Immature natural killer cell (primary cell): ENCODE measurements at places on chromosomes 1 and 21.

DNA sequence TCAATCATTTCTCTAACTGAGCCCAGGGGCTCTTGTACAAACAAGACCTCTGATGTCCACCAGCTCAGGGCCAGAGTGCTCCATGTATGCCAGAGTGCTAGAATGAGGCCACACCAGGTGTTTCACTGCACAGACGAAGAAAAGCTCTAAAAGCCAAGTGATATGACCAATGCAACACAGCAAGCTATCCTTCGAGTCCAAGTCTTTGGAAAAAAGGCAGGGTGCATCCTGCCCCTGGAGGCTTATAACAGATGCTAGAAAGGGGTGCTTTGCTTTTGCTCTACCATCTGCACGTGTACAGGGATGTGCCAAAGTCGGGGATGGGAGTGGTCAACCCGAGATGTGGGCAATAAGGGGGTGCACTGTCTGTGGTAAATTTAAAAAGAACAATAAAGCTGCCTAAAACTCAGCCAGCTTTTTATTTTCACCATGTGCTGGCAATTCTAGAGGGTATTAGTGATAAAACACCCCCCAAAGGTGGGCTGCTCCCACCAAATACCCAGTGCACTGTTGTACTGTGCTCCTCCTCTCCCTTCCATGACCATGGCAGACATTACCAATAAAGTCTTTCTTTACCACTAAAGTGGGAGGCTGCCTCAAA is 32.1 kb downstream of the SMIM12 start:
- no peak for DNase-seq

- DNase-seq = no peak
Measured at GRCh38 chr1:229027158-229027557, 243.8 kb upstream of the RAB4A start.

DNA sequence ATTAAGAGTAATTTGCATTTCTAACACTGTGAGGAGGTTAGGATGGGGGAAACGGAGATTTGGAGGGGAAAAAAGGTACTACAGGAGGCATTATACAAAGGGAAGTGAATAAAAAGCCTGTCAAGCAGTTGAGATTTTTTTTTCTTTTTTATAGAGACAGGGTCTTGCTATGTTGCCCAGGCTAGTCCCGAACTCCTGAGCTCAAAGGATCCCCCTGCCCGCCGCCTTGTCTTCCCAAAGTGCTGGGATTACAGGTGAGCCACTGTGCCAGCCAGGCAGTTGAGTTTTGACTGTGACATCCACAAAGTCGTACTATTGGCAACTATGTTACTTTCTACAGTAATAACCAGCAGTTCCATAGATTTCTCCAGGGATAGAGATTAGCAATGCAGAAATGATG is 2.6 kb downstream of the CLCC1 start:
- no peak for DNase-seq

- no peak for DNase-seq
Measured at GRCh38 chr1:171828794-171829193, 12.5 kb upstream of the DNM3 start.

- no peak for DNase-seq
Measured at GRCh38 chr1:112239683-112240330, 156.2 kb upstream of the CTTNBP2NL start.

GRCh38 chr1:172338295-172338735 is 82.2 kb upstream of the C1orf105 start:
- no peak for DNase-seq

DNA sequence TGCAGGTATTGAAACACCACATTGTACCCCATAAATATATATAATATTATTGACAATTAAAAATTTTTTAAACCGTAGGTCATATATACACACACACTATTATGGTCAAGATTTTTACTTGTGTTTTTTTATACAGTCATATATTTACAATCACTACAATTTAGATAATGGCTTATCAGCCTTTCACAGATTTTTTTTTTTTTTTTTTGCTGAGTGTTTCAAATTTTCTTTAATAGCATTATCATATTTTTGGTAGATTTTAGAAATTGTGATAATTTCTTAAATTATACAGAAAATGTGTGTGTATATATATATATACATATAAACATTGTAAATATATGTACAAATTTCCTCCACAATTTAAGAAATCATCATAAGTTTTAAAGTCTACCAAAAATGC is 68.6 kb upstream of the RGS2 start:
- DNase-seq = no peak

DNA sequence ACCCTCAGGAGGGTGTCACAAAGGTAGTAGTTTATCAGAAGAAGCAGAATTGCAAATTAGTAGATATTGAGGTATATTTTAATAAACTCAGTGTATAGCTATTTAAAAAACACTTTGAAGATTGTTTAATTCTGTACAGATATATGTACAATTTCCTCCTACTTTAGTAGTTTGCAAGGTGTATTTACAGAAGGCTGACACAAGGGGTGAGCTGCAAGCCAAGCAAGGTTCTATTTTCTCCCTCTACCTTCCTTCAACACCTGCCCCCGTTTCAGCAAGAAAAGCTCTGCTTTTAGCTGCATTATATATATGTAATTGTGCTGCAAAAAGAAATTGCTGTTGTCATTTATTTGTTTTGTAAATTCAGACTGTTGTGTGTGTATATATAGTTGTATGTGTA is 674.2 kb upstream of the PKN2 start:
- DNase-seq = no peak

- no peak for DNase-seq
Measured at GRCh38 chr21:17610911-17611310, 1.8 kb downstream of the BTG3 start.

GRCh38 chr1:97608272-97608671 is 312.6 kb downstream of the DPYD start:
- DNase-seq = peak; percentile 19

DNA sequence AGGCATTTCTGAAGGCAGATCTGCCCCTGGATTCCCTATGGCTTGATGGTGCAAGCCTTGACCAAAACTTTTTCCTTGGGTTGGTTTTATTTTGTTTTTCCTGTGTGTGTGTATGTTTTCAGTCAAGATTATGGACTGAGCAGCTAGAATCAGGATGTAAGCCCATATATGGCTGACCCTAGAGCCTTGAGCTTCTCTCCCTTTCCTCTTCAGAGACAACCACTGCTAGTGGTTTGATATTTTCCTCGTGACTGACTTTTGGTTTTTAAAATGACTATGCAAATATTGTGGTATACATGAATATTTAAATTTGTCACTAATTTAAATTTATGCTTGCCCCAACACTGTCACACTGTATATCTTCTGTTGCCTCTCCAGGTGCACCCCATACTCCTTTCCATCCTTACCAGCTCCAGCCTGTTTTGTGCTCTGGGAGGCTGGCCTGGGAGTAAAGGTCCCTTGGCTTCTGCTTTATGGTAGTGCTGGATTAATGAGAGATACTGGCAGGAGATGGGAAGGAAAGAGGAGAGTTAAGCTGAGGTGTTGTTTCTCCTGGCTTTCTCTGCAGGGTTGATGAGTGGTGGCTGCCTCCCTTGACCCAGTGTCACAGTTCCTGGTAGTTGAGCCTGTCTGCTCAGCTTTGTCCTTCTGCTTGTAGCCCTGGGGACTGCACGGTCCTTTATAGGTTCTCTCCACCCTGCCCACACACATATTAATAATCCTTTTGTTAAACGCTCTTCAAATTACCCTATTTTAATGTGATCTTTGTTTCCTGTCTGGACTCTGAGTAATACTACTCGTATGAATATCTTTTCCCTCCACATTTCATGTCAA is 44.4 kb downstream of the RWDD3 start:
- no peak for DNase-seq

- DNase-seq = no peak
Measured at GRCh38 chr1:155049651-155050559, 1.2 kb upstream of the ADAM15 start.

GRCh38 chr1:41370756-41371420 is 9.7 kb downstream of the FOXO6 start:
- DNase-seq = no peak

GRCh38 chr1:19728413-19729145 is 63.9 kb downstream of the HTR6 start:
- no peak for DNase-seq

GRCh38 chr1:104905322-104905721 is 1155.6 kb downstream of the AMY1C start:
- DNase-seq = no peak

GRCh38 chr1:244971552-244972216 is 107.3 kb upstream of the HNRNPU start:
- DNase-seq = no peak

DNA sequence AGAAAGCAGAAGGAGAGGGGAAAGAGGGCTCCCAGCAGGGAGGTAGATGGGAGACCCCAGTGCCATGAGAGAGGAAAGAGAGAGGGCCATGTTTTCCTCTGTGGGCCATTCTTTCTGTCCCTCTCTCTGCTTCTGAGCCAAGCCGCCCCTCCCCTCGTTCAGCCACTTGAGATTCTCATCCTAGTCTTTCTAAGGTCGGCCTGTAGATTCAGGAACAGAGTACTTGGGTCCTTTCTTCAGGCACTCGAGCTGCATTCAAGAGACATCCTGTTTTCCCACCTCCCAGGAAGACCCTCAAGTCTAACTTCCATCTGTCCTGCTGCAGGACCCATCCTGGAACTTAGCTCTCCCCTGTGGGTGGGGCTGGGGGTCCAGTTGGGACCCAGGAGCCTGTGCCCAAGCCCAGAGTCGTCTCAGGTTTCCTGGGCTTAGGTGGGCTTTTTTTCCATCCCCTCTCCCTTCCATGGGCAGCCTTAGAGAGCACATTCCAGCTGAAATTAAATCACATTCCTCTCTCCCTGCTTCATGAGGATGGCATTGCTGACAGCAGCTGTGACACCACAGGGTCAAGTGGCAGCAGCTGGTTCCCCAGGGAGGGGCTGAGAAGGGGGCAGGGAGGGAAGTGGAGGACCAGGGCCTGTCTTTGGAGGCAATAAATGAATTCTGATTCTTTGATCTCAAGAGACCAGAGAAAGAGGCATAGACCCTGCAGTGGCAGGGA is 13.0 kb downstream of the NES start:
- no peak for DNase-seq

DNA sequence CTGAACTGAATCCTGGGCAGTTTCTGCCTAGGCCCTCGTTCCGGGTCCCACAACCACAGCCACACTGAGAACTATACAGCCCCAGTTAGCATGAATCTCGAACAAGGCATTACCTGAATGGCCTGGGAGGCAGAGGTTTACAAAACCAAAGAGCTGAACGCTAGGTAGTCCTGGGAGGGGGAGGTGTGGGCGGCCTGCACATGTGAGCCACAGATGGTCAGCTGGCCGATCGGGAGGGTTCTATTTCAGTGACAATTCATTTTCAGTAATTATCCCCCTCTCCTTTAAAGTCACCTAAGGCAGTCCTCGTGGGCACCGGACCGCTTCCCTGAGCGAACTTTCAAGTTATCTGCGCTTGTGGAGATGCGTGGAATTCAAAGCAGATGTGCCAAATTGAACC is 111.9 kb downstream of the GLIS1 start:
- DNase-seq = no peak

- DNase-seq = no peak
Measured at GRCh38 chr1:23801338-23801748, 789 bp upstream of the GALE start.

- no peak for DNase-seq
Measured at GRCh38 chr21:45611939-45612664, 31.4 kb upstream of the PCBP3 start.

DNA sequence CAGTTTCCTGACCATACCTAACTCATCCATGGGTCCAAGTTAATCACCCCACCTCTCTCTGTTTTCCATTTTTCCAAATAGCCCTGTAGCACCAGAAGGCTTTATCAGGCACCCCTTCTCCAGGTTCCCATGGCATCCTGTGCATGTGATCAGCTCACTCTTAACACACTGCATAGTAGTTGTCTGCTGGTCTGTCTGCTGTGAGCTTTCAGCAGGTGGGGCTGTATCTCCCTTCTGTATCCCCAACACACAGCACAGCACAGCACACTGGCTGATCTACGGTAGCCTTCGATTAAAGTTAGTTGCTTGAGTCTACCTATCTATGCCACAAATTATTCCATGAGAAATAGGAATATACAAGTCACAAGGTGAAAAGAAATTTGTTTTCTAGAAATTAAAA is 54.3 kb upstream of the C1orf198 start:
- DNase-seq = no peak

DNA sequence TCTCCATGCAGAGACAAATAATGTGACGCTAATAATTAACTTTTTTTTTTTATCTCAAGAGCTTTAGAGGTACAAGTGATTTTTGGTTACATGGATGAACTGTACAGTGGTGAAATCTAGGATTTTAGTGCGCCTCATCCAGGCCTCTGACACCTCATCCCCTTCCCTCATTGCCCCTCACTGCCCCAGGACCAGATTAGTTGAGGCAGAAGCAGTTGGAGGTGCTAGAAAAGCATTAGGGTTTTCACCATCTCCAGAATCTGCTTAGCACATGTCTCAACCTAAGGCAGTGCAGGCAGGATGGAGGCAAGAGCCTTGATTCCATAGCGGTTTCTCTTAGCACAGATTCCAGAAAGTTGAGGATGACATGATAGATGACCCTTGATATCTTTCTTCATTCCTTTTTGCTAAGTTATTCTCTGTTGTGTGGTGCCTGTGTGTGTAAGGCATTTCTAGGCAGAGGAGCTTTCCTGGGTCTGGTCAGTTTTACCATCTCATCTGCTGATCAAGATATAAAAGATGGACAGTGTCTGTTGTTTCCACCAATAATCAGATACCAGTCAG is 16.3 kb upstream of the IL10 start:
- no peak for DNase-seq

GRCh38 chr1:180548686-180549317 is 10.0 kb upstream of the OVAAL start:
- no peak for DNase-seq

GRCh38 chr1:151867765-151868411 is 14.4 kb upstream of the THEM5 start:
- no peak for DNase-seq

GRCh38 chr1:26012864-26013263 is 8.7 kb upstream of the EXTL1 start:
- DNase-seq = no peak

- no peak for DNase-seq
Measured at GRCh38 chr21:42678618-42679295, 25.3 kb downstream of the PDE9A start.

- DNase-seq = no peak
Measured at GRCh38 chr1:115041654-115042053, 12.0 kb downstream of the TSHB start.

DNA sequence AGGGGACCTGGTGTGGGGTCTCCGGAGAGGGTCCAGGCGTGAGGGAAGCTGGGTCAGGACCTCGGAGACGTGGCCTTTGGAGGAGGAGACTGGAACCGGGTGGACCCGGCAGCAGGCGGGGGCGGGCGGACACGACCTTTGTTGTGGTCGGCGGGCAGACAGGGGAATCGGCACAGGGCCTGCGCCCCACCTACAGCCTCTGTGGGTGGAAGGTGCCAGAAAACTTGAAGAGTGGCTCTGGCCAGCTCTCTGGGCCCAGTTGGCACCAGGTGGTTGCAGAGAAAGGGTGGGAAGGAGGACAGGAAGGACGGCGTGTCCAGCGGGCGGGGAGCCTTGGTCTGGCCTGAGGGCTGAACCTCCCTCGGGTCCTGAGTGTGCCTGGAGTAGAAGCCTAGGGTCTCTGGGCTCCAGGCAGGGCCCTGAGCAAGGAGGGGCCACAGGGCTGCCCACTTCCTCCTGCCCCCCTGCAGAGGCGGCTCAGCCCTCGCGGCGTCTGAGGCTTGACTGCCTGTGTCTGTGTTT is 7.7 kb upstream of the TTLL10 start:
- peak; percentile 77 for DNase-seq

GRCh38 chr1:41503538-41504113 is 19.1 kb upstream of the EDN2 start:
- no peak for DNase-seq
